CD4-positive, alpha-beta T cell treated with Interleukin-4 for 4 hours (primary cell): ENCODE measurements at places on chromosomes 6 and 20.

- DNase-seq: no peak
Observed at GRCh38 chr6:141925001-141925400, 207.7 kb upstream of the GJE1 start.

DNA sequence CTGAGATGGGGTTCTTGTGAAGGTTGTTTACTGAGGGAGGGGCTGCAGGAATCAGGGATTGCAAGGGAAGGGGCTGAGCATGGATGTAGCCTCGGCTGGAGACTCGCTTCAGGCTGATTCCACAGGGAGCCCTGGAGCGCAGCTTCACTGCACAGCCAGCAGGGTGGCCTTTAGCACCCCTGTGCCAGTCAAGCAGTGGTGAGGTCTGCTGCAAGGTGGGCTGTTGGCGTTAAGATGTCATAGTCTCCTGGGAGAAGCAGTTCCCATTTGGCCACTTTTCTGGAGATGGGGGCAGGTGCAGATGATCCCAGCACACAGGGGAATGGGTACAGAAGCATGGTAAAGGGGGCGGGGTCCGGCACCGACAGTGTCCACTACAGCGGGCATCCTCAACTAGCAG is 126.3 kb downstream of the TOX2 start:
- DNase-seq: no peak

- no peak for DNase-seq
Observed at GRCh38 chr6:74749211-74750147, 456.4 kb downstream of the COL12A1 start.

GRCh38 chr6:2157441-2158127 is 87.8 kb downstream of the GMDS start:
- DNase-seq: no peak

DNA sequence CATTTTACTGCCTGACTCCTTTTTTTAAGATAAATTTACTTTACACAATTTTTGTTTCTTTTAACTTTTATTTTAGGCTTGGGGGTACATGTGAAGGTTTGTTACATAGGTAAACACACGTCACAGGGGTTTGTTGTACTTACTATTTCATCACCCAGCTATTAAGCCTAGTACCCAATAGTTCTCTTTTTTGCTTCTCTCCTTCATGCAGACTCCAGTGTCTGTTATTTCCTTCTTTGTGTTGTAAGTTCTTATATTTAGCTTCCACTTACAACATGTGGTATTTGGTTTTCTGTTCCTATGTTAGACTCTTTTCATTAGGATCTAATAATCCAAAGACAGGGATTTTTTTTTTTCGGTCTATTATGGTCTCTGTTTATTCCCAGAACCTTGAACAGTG is 83.5 kb upstream of the CCN6 start:
- no peak for DNase-seq

GRCh38 chr6:157579467-157580031 is 198.6 kb downstream of the ZDHHC14 start:
- no peak for DNase-seq

GRCh38 chr20:46905364-46906125 is 10.9 kb downstream of the EYA2 start:
- DNase-seq: no peak

DNA sequence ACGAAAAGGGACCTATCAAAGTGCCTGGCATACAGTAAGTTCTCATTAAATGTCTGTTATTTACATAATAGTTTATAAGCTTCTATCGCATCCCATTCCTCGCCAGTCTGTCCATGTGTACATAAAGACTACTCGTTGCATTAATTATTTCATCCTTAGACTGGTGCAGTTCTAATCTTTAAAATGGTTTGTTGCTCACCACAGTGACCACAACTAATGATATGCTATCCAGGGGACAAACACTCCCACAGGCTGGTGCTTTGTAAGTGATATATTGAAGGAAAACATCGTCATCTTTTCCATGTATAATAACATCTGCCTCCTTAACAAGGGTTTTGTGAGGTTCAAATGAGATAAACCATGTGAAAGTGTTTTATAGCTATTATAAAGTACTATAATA is 39.0 kb upstream of the HBS1L start:
- no peak for DNase-seq

- no peak for DNase-seq
Observed at GRCh38 chr6:25022140-25022553, 86.4 kb upstream of the RIPOR2 start.

GRCh38 chr6:106165885-106166485 is 79.8 kb downstream of the PRDM1 start:
- no peak for DNase-seq

GRCh38 chr20:41387444-41387851 is 20.8 kb upstream of the EMILIN3 start:
- DNase-seq: no peak

- DNase-seq: no peak
Observed at GRCh38 chr6:157861814-157862213, 38.8 kb downstream of the SNX9 start.

GRCh38 chr20:33694639-33695012 is 8.4 kb upstream of the E2F1 start:
- no peak for DNase-seq

- DNase-seq: no peak
Observed at GRCh38 chr6:47160702-47161101, 118.6 kb upstream of the ADGRF1 start.

GRCh38 chr6:47168180-47168579 is 126.0 kb upstream of the ADGRF1 start:
- no peak for DNase-seq

- DNase-seq: no peak
Observed at GRCh38 chr6:125863023-125863422, 72.3 kb downstream of the NCOA7 start.
